ENCODE measurements at places on chromosomes 16 and 17.

- DNase-seq = peak; percentile 91
Observed at GRCh38 chr17:27544350-27545131, 86.4 kb upstream of the LGALS9 start.

- DNase-seq = no peak
Observed at GRCh38 chr17:6651919-6652452, 424 bp downstream of the C17orf100 start.

- peak; percentile 72 for DNase-seq
Observed at GRCh38 chr16:28845293-28845692, 855 bp downstream of the TUFM start.

GRCh38 chr17:5943982-5944381 lies 126.2 kb upstream of the WSCD1 start:
- no peak for DNase-seq

- no peak for DNase-seq
Observed at GRCh38 chr17:40089077-40089895, 11.1 kb downstream of the NR1D1 start.

DNA sequence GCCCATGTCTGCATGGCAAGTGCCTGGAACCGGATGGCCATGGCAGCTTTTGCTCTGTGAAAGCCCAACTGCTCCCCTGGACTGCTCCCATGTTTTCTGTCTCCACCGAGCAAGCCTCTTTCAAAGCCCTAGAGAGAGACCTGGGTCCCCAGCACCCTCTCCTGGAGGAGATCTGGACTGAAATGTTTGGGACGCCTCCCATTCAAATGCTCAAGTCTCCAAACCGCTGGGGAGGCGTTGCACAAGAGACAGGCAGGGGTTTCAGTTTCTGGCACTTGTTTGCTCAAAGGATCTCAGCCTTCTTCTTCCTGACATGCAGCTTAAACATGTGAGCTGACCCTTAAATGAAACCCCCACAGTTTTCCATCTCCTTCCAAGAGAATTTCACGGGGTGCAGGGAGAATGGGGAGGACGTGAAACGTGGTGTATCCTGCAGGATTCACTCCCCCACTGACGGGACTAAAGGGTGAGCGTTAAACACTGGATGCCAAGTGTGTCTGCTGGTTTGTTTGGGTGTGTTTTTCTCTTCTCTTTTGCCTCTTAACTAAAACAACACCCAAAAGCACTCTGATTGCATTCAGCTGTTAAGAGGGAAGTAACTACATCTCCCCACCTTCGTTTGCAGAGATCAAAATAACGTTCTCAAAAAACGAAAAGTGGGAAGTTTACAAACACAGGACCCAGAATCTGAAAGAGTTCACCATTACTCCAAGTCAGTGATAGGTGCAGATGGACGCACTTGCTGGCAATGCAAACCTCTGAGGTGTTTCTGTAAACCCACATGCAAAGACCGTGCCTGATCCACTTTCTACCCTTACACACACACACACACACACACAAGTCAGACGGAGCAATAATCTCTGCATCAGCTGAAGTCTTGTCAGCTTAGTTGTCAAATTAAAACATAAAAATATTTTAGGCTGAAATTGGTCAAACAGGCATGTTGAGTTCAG lies 256.9 kb downstream of the C16orf95 start:
- peak; percentile 94 for DNase-seq

- no peak for DNase-seq
Observed at GRCh38 chr17:56894859-56895455, 18.9 kb downstream of the TRIM25 start.

DNA sequence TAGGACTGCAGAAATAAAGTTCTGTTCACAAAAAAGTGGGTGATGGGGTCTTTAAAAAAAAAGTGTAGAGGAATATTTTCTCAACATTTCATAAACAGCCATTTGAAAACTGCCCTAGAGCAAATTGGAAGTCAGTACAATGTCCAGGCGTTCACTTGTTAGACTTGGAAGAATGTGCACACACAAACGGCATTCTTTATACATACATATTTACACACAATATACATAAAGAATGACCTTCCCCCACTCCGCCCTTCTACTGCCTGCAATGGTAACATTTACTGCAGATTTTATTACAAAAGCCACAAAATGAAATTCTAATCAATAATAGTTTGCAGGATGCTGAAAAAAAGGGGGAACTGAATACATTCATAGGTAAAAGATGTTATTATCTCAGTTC lies 103.4 kb upstream of the TOX3 start:
- no peak for DNase-seq

GRCh38 chr17:68777856-68778694 lies 176.9 kb upstream of the FAM20A start:
- no peak for DNase-seq

DNA sequence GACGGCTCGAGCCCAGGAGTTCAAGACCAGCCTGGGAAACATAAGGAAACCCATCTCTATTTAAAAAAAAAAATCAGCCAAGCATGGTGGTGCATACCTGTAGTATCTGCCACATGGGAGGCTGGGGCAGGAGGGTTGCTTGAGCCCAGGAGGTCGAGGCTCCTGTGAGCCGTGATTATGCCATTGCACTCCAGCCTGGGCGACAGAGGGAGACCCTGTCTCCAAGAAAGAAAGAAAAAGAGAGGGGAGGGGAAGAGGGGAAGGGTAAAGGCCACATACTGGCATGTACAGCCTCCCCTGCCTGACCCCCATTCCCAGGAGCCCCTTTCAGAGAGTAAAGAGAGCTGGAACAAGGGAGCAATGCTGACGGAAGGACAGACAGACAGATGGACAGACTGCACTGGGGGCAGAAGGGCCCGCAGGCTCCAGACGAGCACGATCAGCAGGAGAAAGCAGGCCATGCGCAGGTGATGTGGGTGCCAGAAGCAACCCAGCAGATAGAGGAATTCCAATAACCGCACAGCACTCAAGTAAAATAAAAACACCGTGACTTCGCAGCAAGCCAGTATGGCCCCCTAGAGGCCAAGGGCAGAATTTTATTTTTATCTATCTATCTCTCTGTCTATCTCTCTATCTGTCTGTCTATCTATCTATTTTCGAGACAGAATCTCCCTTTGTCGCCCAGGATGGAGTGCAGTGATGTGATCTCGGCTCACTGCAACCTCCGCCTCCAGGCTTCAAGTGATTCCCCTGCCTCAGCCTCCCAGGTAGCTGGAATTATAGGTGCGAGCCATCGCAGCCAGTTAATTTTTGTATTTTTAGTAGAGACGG lies 27.1 kb upstream of the SNN start:
- DNase-seq = peak; percentile 70

DNA sequence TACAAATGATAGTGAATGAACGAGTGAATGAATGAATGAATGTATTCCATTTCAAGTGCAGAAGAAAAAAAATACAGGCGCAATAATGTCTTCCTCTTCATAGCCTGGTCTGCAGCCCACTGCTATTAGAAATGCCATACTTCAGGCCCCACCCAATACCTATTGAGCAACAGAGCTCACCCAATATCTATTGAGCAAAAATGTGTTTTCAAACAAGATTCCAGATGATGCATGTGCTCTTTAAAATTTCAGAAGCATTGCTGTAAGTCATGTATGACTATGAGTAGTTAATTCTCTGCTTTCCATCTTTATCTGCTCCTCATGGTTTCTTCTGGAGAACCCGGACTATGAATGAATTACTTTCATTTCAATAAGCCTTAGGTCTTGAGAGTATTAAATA lies 308.2 kb downstream of the XYLT1 start:
- DNase-seq = no peak

- no peak for DNase-seq
Observed at GRCh38 chr17:1786708-1787107, 24.8 kb downstream of the SERPINF1 start.

GRCh38 chr17:21160401-21160800 lies 33.6 kb downstream of the DHRS7B start:
- DNase-seq = no peak

GRCh38 chr16:23530062-23530461 lies 19.8 kb upstream of the GGA2 start:
- no peak for DNase-seq

DNA sequence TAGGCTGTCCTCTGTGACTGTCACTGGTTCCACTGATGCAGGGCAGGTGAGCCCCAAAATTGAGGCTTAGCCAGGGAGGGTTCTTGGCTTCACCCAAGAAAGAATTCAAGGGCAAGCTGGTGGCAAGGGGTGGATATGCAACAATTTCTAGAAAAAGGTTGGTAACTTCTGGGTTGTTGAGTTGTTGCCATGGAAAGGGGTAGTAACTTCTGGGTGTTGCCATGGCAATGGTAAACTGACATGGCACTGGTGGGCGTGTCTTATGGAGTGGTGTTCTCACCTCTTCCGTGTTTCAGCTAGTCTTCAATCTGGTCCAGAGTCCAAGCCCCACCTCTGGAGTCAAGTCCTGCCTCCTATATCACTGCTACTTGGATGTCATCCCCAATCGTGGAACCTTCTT lies 9.5 kb upstream of the GUCY2D start:
- DNase-seq = no peak

GRCh38 chr17:81491181-81491581 lies 21.4 kb downstream of the ACTG1 start:
- no peak for DNase-seq
